ENCODE measurements at places on chromosomes 5 and 9.

DNA sequence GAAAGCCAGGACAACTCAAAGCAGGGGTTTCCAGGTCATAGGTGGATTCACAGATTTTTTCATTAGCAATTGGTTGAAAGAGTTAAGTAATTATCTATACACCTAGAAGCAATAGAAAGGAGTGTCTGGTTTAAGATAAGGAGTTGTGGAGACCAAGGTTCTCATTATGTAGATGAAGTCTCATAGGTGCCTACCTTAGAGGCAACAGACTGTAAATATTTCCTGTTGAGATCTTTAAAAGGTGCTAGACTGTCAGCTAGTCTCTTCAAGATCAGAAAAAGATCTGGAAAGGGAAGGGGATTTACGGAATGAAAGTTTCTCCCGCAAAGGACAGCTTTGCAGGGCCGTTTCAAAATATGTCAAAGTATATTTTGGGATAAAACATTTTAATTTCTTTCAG is 603.4 kb downstream of the PTPRD start:
- DNase-seq: no peak

- no peak for DNase-seq
Observed at GRCh38 chr9:19119246-19119645, 8.0 kb downstream of the PLIN2 start.

DNA sequence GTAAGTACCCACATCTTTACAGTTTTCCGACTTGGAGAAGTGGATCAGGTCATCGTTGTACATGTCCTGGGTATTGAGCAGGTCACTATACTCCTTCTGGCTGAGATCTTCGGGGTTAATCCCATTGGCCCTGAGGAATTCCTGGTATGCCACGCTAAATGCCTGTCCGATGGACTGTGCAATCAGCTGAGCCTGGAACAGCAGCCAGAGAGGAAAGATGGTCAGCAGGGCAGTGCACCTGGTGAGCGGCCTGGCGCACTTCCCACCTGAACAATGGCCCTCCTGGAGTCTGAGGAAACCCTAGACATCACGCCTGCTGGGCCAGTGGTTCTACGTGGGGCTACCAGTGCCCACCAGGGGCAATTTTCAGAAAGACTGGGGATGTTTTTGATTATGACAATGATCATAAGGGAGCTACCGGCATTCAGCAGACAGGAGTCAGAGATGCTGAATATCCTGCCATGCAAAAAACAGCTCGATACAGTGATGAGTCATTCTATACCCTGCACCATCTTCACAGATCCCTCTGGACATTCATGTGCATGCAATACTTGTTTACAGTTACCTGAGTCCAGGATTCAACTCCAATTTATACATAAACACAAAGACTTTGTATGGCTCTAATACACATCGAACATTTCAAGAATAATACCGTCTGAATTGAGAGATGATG is 127.2 kb downstream of the ENTREP1 start:
- no peak for DNase-seq

DNA sequence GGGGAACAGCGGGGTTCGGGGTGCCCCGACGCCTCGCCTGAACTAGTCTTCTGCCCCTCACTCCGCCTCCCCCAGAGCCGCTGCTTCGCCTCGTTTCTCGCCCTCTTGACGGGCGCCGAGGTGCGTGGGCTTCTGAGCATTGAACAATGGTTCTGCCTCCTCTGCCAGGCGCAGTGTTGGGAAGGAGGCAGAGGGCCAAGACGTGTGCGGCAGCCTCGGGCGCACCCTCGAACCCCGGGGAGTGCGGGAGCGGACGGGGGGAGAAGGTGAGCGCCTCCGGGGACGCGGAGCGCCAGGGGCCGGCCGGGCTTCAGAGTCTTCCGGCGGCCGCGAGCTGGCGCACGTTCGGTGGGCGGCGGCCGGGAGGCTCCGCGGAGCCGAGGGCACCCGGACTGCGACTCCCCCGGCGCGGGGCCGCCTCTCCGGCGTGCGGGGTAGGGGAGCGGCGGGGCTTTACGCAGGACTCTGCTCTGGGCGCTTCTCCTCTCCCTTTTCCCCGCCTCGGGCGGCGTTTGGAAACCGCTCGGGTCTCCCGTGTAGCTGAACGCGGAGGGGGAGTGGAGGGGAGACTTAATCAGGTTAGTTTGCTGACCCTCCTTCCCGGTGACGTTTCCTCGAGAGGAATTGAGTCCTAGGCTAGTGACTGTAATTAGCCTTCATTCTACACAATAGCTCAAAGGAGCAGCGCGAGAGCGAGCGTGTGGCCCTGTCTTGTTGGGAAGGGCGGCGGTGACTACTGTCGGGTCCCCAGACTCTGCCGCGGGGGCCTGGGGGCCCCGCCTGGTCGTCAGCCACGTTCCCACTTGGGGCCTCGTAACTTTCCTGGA is 1.1 kb downstream of the VLDLR start:
- no peak for DNase-seq

DNA sequence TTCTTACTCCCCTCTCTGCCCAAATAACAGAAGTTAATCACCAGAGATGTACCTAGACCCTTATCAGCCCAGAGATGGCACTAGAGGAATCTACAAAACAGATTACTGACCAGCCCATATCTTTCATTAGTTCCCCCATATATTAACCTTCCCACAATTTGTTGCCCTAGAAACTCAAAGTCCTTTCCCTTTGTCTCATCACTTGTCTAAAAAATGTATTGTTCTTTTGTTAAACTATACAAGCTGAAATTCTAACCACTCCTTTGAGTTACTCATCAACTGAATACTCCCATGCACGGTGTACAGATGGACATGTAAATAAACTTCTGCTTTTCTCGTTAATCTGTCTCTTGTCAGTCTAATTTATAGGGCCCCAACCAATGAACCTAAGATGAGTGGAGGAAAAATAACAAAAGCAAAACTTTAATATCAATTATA is 130.9 kb downstream of the CCDC192 start:
- DNase-seq: no peak

DNA sequence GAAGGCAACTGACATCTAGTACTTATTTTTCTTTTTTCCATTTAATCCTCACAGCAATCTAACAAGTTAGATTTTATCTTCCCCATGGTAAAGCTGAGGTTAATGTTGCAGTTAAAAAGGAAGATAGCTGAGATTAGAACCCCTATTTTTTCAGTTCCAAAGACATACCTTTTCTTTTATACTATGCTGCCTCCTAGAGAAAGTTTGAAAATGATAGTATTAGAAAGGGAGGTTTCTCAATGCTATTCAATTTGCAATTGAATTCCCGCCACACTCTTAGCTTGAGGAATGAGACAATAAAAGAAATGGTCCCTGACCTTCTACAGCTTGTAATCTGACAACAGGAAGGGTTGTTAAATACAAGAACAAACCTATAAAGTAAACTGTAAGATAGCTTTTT is 195.9 kb upstream of the TRIM32 start:
- DNase-seq: no peak

- DNase-seq: no peak
Observed at GRCh38 chr5:30638899-30639298, 554.6 kb upstream of the CDH6 start.
